ENCODE measurements at places on chromosomes 16 and 17.

DNA sequence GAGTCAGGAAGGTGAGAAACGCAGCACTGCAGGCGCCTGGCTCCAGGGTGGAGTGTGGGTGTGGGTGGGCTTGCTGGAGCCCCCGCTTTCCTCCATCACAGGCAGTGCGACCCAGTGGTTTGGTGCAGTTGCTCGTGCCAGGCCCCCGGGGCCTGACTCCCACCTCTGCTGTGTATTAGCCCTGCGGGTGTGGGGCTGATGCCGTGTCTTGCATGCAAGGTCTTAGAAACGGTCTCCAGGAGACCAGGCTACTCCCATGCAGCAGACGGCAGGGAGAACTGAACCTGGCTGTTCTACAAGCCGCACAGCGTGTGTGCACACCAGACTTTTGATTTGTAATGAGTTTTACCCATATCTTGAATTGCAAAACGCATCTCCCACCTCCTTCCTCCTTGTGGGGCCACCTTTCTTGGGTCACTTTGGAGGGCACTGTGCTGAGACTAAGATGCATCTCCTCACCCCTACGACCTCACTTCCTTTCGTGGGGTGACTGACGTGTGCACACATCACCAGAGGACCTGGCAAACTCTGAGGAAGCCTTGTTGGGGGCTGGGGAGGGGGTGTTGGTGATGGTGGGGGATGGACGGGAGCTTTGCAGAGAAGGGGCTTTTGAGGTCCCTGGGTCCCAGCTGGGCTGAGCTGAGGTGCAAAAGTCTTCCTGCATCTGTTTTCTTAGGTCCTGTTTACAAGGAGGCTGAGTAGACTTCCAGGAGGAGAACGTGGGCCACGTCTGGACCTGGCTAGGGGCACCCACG is 101.8 kb upstream of the TNRC6C start:
- DNase-seq = no peak

DNA sequence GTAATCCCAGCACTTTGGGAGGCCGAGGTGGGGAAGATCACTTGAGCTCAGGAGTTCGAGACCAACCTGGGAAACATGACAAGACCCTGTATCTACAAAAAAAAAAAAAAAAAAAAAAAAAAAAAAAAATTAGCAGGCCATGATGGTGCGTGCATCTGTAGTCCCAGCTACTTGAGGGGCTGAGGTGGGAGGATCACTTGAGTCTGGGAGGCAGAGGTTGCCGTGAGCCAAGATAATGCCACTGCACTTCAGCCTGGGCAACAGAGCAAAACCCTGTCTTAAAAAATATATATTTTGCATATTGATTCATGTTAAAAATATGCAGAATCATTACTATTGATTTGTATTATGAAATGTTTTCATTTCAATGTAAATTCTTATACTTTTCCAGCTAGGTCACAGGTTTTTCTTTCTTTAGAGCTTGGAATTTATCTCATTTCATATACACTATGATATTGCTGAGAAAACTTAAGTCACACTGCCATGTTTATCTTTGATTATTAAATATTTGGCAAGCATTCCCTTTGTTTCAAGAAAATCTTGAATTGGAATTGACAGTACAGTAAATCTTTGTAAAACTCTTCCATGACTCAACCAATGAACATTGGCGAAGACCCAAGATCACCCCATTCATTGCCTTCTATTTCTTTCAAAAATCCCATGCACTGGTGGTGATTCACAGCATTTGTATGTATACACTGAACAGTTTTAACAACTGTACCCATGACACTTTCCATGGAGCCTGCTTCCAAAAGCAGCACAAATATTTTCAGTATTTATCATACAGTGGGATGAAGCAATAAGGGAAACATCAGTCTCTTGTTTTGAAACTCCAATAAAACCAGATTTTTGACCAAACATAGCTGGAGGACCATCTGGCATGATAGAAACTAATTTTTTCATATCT is 83.5 kb upstream of the TNRC6A start:
- DNase-seq = peak; percentile 42

DNA sequence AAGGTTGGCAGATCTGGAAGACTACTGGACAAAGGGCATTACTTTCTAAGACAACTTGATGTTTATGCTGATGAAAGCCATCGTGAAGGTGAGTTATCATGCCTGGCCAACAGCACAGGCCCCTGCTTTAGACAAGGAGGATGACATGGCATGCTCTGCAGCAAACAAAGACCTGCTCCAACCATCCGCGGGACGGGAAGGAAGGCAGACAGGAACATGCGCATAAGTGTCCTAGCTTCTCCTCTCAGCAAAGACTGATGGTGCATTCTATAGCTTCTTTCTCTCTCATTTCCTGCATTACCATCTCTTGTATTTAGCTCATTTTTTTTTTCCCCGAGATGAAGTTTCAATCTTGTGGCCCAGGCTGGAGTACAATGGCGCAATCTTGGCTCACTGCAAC is 5.4 kb downstream of the NPLOC4 start:
- DNase-seq = no peak

DNA sequence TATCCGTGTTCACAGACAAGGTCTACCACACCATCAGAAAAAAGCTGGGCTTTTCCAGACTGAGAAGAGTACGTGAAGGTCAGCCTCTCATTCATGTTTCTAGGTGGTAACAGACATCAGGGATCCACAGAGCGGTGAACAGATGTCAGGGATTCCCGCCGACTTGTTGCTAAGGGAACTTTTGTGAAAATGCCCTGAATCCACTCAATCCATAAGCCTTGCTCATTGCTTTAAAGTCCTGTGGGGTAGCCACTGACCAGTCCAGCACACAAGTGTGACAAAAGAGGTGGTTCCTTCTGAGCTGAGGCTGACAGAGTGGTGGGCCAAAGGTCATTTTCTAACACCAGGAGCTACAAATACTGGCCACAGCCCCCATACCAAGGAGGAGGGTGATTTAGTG is 5.9 kb downstream of the GAS7 start:
- no peak for DNase-seq

DNA sequence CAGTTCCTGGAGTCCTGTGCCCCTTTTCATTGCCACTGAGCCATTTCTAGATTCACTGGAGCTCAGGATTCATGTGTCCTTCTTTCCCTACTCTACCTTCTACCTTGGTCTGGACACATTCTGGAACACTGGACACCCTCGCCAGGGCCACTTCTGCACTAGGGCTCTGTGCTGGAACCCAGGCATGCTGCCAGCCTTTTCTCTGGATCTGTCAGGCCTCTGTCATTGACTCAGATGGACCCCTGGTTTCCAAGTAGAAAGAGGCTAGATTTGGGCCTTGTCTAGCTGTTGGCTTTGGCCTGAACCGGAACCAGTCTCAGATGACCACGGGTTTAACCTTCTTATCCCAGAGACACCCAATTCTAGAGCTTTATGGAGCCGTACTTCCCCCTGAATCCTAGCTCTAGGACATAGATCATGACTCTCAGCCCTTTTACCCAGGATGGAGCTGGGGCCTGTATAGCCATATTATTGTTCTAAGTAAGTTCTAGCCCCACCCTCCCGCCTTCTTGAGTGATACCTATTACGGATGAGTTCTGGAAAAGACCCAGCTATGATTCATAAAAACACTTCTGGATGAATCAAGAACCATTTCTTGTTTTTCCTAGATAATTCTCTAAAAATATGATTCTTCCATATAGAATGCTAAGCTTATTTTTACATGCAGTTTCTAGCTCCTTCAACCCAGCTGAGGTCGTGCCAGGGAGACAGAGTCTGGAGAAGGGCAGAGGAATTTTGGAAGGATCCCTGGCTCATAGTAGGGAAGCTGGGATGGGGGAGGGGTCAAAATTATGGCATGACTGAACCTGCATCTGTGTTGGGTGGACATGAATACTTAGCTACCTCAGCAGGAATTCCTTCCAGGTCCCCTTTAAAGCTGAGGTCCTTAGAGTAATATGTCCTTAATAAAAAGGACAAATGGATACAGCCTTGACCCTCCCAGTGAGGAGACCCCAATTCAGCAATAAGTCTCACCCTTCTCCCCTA is 1.1 kb upstream of the CHRNB1 start:
- no peak for DNase-seq
